ENCODE measurements at places on chromosomes 6 and 20. TPM values are rescaled to one million over a fixed set of nuclear protein-coding genes. Genes with fewer than 3 reads are reported as not detected.

DNA sequence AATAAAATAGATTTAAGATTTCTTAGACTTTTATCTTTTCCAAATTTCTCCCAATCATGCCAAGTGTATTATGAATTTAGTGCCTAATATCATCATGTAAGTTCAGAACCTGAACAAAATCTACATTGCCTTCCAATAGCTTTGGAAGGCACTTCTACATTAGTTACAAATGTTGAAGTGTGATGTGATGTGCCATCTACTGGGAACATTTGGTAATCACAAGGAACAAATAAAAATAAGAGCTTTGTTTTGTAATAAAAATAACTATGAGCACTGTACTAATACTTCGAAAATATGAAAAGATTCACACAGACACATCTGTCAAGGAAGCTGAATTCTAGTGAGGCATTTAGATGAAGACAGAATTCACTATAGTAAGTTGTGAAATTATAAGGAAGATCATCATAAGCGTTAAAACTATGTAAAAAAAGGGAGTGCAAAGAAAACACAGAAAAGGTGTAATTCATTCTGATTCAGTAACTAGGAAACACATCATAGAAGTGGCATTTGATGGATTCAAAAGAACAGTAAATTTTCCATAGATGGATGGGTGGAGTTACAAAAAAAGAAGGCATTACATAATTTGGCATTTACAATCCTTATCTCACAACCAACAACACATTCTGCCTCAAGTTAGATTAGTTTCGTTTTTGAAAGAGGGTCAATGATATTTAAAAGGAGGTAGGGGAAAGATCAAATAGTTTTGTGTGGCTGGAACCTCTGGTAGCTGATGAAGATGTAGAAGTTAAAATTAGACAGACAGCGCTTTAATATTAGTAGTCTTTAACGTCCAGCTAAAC lies 161.0 kb downstream of the ASCC3 start:
- H3K27ac ChIP-seq: no peak overlapping the region
- H3K4me1 ChIP-seq: peaks cover 9% of the 10 kb centered on the region
- H3K36me3 ChIP-seq: peaks cover 10% of the 10 kb centered on the region
- no peak overlapping the region for H3K4me3 ChIP-seq

DNA sequence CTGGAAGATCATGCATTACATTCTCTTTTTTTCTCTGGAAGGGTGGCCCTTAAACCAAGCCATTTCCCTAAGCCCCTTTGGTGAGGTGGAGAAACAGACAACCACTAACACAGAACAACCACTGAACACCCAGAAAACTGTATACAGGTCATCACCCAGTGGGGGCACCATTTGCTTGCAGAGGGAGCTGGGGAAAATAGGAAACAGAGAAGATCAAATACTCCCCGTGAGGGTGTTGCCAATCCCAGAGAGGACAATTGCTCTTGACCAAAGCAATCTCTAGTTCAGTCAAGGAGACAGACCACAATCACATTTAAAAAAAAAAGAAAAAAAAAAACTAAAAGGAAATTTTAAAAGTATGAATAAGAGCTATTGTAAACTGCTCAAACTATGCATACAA lies 865 bp upstream of the DAAM2 start:
- no peak for DNase-seq
- H3K36me3 ChIP-seq: peaks cover 15% of the 10 kb centered on the region
- peak overlapping the region; percentile 4 for H3K4me3 ChIP-seq
- peak overlapping the region; percentile 23 for H3K27ac ChIP-seq

DNA sequence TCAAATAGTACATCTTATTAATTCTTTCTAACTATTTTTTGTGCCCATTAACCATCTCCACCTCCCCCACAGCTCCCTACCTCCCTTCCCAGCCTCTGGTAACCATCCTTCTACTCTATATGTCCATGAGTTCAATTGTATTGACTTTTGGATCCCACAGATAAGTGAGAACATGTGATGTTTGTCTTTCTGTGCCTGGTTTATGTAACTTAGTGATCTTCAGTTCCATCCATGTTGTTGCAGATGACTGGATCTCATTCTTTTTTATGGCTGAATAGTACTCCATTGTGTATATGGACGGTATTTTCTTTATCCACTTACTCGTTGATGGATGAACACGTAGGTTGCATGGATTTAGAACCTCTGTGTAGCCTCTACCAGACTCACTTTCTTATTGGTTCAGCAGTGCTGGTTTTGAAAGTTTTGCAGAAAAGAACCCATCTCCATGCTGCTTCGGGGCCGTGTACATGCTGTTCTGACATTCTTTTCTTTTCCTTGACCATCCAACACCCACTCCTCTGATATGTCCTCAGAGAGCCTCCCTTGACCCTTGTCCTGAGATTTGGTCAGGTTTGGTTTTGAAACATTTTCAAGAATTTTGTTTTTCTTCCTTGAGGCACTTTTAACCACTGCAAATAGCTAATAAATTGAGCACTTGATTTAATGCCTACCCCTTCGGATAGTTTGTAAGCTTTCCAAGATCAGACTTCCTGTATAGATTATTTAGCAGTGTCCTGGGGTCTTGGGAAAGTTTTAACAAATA lies 231.2 kb upstream of the ZFP64 start:
- H3K27me3 ChIP-seq: no peaks in the 10 kb centered on the region
- no peaks in the 10 kb centered on the region for H3K36me3 ChIP-seq
- no peak overlapping the region for H3K27ac ChIP-seq
- no peak overlapping the region for H3K4me3 ChIP-seq
- H3K4me1 ChIP-seq: no peaks in the 10 kb centered on the region

- H3K27ac ChIP-seq: no peak overlapping the region
- no peaks in the 10 kb centered on the region for H3K36me3 ChIP-seq
- no peaks in the 10 kb centered on the region for H3K27me3 ChIP-seq
- no peaks in the 10 kb centered on the region for H3K4me1 ChIP-seq
These were observed 329.1 kb downstream of the SAMD5 start for GRCh38 chr6:147837540-147837939.

DNA sequence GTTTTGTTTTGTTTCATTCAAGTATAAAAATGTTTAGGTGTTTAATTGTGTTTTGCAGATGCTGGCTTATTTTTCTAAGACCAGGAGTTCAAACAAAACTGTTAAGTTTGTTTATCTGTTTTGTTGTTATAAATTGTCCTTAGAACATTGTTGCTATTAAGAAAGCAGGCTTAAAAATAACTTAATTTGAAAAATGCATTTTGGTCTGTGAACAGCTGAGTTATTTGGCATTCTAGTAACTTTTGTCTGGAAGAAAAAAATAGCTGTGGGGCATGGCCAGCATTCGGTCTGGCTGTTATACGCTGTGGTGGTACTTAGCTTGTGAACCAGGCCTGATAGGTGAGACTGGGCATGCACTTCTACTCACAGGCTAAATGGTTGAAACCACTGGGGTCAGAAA lies 37.8 kb downstream of the SLX4IP start:
- DNase-seq: no peak
- H3K4me3 ChIP-seq: no peak overlapping the region
- no peaks in the 10 kb centered on the region for H3K27me3 ChIP-seq
- H3K4me1 ChIP-seq: peaks cover 36% of the 10 kb centered on the region
- H3K36me3 ChIP-seq: no peaks in the 10 kb centered on the region

DNA sequence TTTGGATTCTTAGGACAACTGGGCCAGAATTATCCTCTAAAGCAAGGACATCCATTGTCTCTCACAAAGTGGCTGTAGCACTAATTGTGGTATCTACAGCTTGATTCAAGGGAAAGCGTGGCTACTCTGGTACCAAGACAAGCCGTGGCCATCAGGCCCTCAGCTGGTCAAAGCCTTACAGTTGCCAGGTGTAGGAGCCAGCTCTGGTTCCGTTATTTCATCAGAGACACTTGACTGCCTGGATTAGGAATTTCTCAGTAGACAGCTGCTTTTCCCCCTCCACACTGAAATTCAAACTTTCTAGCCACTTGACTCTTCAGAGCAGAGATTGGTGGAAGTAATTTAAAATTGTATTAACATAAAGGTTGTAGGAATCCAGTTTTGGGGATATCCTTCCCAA lies 104.2 kb downstream of the ANKS1A start:
- H3K4me3 ChIP-seq: no peak overlapping the region
- no peak for DNase-seq
- H3K27ac ChIP-seq: no peak overlapping the region
- H3K36me3 ChIP-seq: peaks cover 22% of the 10 kb centered on the region

- no peaks in the 10 kb centered on the region for H3K27me3 ChIP-seq
- no peak for DNase-seq
- no peak overlapping the region for H3K27ac ChIP-seq
These were observed 1.9 kb downstream of the GCNT2 start for GRCh38 chr6:10522929-10523573.

DNA sequence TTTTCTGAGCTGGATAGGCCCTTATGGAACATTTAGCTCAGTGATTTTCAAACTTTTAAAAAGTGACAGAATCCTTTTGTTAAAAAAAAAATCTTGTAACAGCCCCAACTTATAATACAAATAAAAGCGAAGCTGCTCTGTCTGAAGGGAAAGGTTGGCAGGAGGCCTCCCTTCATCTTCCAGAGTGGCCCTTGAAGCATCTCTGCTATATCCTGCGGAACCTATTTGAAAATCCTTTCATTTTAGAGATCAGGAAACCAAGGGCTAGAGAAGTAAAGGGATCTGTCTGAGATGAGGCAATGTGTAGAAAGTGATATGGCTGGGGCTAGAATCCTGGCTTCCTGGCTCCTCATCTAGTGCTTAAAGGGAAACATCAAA lies 107.8 kb downstream of the UBE3D start:
- H3K4me3 ChIP-seq: no peak overlapping the region
- no peaks in the 10 kb centered on the region for H3K27me3 ChIP-seq
- H3K27ac ChIP-seq: no peak overlapping the region
- DNase-seq: no peak
- H3K36me3 ChIP-seq: peaks cover 2% of the 10 kb centered on the region
- H3K4me1 ChIP-seq: peaks cover 42% of the 10 kb centered on the region

- H3K27ac ChIP-seq: no peak overlapping the region
- DNase-seq: no peak
- H3K4me1 ChIP-seq: peaks cover 3% of the 10 kb centered on the region
- no peak overlapping the region for H3K4me3 ChIP-seq
These were observed 328.4 kb downstream of the TPBG start for GRCh38 chr6:82691997-82692396.

DNA sequence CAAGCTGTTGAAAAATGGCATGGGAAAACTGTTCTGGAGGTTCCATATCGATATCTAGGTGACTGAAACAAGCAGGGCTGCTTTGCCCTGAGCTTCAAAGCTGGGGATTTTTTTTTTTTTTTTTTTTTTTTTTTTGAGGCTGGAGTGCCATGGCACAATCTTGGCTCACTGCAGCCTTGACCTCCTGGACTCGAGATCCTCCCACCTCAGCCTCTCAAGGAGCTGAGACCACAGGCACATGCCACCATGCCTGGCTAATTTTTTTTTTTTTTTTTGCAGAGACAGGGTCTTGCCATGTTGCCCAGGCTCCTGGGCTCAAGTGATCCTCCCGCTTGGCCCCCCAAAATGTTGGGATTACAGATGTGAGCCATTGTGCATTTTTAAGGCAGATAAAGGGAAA lies 11.0 kb downstream of the ERGIC3 start:
- peaks cover 33% of the 10 kb centered on the region for H3K36me3 ChIP-seq
- H3K27ac ChIP-seq: no peak overlapping the region
- no peaks in the 10 kb centered on the region for H3K27me3 ChIP-seq
- no peak for DNase-seq
- H3K4me3 ChIP-seq: no peak overlapping the region

DNA sequence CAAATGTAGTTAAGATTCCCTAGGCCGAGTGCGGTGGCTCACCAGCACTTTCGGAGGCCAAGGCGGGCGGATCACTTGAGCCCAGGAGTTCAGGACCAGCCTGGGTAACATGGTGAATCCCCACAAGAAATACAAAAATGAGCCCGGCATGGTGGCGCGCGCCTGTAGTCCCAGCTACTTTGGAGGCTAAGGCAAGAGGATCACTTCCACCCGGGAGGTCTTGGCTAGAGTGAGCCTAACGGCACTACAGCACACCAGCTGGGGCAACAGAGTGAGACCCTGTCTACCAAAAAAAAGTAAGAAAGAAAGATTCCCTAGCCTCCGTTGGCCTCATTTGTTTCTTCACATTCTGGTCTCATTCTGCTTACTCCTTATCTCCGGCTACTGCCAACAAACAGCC lies 1.2 kb downstream of the ESF1 start:
- peaks cover 38% of the 10 kb centered on the region for H3K4me1 ChIP-seq
- peaks cover 19% of the 10 kb centered on the region for H3K36me3 ChIP-seq
- DNase-seq: no peak
- H3K4me3 ChIP-seq: peak overlapping the region; percentile 99
- H3K27ac ChIP-seq: no peak overlapping the region
- H3K27me3 ChIP-seq: no peaks in the 10 kb centered on the region

- DNase-seq: peak; percentile 85
- H3K4me3 ChIP-seq: no peak overlapping the region
- H3K27ac ChIP-seq: peak overlapping the region; percentile 92
- peaks cover 36% of the 10 kb centered on the region for H3K4me1 ChIP-seq
- no peaks in the 10 kb centered on the region for H3K36me3 ChIP-seq
These were observed 38.1 kb upstream of the NOX3 start for GRCh38 chr6:155493694-155494143.

GRCh38 chr6:154252678-154253077 lies 103.9 kb downstream of the IPCEF1 start:
- H3K27me3 ChIP-seq: peaks cover 2% of the 10 kb centered on the region

DNA sequence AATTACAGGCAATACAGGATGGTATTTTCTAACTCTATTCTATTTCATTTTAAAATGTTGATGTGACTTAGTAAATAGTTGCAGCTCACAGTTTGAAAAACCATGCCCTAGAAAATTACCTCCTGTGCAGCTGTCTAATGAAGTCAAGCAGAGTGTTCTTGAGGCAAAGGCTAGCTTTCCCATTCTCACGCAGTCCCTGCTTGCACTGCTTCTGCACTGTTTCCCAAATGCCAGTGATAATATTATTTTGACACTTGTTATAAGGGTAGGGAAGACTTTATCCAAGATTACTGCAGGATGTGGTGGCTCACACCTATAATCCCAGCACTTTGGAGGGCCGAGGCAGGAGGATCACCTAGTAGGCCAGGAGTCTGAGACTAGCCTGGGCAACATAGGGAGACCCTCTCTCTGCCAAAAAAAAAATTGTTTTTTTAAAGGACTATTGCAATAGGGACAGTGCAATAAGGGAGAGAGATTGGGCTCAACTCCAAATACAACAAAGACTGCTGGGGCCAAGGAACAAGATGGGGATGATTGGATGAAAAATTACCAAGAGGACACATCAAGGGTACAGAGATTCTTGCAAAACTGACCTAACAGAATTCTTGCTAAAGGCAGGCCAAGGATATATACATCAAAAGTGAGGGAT lies 196.1 kb downstream of the LY86 start:
- no peak for DNase-seq
- peak overlapping the region; percentile 13 for H3K27ac ChIP-seq
- H3K36me3 ChIP-seq: no peaks in the 10 kb centered on the region
- no peak overlapping the region for H3K4me3 ChIP-seq

DNA sequence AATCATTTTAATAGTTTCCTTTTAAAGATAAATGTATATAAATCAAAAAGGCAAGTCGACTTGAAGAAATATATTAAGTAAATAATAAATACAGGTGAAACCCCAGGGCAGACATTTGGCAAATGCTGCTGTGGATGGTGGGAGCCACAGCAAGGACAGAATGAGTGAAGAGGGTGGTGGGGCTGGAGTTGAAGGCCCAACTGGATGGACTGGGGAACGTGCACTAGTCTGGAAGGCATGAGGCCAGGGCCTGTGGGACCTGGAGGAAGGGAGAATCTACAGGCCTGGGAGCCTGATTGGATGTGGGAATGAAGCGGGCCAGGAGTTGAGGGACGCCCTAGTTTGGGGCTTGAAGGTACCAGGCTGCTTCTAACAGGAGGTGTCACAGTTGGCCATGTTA lies 30.6 kb upstream of the BLCAP start:
- no peak for DNase-seq
- no peak overlapping the region for H3K27ac ChIP-seq
- H3K36me3 ChIP-seq: no peaks in the 10 kb centered on the region
- H3K27me3 ChIP-seq: peaks cover 64% of the 10 kb centered on the region
- no peaks in the 10 kb centered on the region for H3K4me1 ChIP-seq

Gene DEFB127
- not detected for total RNA-seq

Gene HINT3
- total RNA-seq: 15.0 TPM

Gene SMLR1
- not detected for total RNA-seq

Gene ZMYND8
- 111 TPM for total RNA-seq

Gene HDGFL1
- not detected for total RNA-seq

Gene RWDD1
- total RNA-seq: 37.2 TPM

Gene CLDN20
- not detected for total RNA-seq

Measured in osteocyte (in vitro differentiated cells).